ENCODE measurements at places on chromosomes 11 and 22.

GRCh38 chr11:83948200-83948599, 662.0 kb upstream of the CCDC90B start:
- no peak for DNase-seq

- DNase-seq: no peak
These were observed 220.9 kb upstream of the PITPNB start for GRCh38 chr22:28139961-28140360.

- no peak for DNase-seq
These were observed 161.7 kb downstream of the ATG16L2 start for GRCh38 chr11:72975778-72976521.

GRCh38 chr22:21632237-21632895, at the start of gene CCDC116:
Gene CCDC116, plus strand, starts transcription at chr22:21632760. Its CDS starts 422 bp downstream, at chr22:21633182.
- peak; percentile 22 for DNase-seq

- DNase-seq: no peak
These were observed at the start of gene TTLL8 for GRCh38 chr22:50058061-50058905. Gene TTLL8, minus strand, starts transcription at chr22:50058298.

DNA sequence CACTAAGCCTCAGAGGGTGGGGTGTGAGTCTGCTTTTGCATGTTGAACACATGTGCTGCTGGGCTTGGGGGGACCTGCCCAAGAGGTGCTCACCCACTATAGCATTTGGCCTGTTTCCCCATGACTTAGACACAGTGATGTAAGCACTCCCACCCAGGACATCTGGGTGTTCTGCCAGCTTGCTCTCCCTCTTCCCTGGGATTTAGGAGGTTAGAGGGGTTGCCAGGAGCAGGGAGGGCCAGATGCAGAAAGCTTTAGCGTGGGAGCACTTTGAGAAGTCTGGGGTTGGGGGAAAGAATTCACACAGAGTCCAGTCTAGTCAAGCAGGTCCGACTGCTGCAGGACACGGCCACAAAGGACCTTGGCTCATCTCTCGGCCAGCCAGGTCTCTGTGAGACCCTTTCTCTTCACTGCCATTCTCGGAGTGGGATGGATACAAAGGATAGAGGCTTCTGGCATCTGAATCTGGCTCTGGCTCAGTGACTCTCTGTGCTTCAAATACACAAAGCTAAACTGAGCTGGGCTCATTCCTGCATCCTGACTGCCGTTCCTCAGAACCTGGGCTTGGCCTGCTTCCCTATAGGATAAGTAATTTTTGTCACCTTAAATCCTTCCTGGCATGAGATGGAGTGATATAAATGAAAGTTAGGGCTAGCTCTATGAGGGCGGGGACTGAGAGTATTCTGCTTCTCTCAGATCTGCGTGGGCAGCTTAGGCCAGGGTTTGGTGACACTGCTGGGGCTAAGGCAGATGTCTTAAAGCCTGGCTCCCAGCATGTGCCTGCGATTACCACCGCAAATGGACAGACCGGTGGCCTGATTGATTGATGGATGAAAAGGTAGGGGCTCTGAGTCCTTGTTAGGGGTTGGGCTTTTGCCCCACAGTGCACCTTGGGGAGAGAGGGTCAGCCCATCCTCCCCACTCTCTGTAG, 14.5 kb downstream of the USP2 start:
- no peak for DNase-seq

- DNase-seq: no peak
These were observed 13.6 kb downstream of the TMEM132A start for GRCh38 chr11:60937811-60938210.

- no peak for DNase-seq
These were observed 62.0 kb downstream of the ZNF280B start for GRCh38 chr22:22446517-22446916.

DNA sequence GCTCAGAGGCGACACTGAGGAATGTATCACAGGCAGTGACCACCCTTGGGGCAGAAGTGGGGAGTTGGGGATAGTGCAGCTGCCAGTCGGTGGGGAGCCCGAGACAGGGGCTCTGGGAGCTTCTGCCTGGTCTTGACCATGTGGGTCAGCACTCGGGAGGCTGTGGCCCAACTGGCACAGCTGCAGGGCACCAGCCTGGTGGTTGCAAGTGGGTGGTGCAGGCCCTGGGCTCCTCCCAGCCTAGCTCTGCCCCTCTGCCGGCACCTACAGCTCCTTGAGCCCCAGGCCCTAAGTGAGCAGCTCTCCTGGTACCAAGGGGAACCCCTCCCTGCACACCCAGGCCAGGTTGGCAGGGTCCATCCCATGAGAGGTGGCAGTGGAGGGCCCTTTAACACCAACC, 12.6 kb upstream of the RASL10A start:
- no peak for DNase-seq

GRCh38 chr22:11066458-11067285, 4461.3 kb upstream of the OR11H1 start:
- DNase-seq: no peak

- DNase-seq: no peak
These were observed 34.4 kb downstream of the ARVCF start for GRCh38 chr22:19981961-19982920.

GRCh38 chr11:76008474-76008873, 193.5 kb downstream of the UVRAG start:
- no peak for DNase-seq

DNA sequence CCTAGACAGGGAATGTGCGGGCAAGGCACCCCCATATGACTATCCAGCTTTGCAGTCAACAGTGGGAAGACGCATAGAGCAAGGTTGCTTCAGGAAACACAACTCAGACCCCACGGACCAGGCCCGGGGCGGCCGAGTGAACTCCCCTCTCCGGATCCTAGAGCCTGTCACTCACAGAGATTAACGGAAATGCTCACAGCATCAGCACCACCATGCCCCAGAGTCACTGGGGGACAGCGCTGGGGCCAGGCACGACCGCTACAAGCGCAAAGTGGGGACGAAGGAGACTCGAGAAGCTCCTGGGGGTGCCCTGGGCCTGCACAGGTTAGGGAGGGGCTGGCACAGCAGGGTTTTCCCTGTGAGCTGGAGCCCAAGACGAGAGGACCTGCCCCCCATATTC, 15.9 kb downstream of the MACROD1 start:
- DNase-seq: no peak

DNA sequence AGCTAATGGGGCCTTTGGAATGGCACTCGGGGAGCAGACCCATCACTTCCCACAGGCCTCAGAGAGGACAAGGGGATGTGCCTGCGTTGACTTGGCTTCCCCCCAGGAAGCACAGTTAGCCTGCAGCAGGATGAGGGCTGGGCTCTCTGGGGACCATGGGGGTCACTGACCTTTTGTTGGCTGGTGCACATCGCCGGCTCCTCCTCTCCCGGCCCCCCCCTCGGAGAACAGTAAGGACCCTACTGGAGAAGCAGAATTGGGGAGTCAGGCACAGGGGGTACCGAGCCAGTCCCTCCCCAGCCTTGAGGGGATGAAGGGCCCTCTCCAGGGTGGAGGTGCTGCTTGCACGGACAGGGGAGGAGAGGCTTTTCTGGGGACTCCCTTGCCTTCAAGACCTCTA, 32.8 kb downstream of the NRXN2 start:
- DNase-seq: no peak

GRCh38 chr11:22920939-22921565, 60.8 kb upstream of the CCDC179 start:
- peak; percentile 39 for DNase-seq

DNA sequence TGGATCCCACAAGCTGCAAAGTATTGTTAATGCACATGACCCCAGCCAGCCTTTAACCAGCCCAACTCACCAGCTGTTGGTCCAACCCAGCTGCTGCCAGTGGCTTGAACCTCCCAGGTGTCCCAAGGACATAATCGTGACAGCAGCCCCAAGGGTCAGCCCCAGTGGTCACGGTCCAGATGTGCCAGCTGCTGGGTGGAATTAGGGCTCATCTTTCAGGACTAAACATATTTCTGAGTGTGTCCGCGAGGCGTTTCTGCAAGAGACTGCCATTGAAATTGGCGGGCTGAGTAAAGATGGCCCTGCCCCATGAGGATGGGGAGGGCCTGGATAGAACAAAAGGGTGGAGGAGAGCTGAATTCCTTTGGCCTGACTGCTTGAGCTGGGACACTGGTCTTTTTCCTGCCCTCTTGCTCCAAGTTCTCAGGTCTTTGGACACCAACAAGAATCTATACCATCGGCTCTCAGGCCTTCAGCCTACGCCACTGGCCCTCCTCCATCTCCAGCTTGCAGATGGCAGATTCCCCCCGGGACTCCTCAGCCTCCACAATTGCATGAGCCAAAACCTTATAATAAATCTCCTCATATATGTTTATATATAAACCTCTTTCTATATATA, 240.2 kb downstream of the MN1 start:
- DNase-seq: no peak

DNA sequence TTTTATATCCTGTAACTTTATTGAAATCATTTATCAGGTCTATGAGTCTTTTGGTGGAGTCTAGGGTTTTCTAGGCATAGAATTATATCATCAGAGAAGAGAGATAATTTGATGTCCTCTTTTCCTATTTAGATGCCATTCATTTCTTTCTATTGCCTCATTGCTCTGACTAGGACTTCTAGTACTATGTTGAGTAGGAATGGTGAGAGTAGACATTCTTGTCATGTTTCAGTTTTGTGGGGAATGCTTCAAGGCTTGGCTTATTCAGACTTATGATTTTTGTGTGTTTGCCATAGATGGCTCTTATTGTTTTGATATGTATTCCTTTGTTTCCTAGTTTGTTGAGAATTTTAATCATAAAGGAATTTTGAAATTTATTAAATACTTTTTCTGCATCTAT, 1078.3 kb downstream of the FAM181B start:
- no peak for DNase-seq

GRCh38 chr11:77207618-77208313, 79.7 kb downstream of the MYO7A start:
- DNase-seq: no peak

GRCh38 chr22:36386900-36387708, 663 bp downstream of the MYH9 start:
- no peak for DNase-seq

- DNase-seq: no peak
These were observed 202.4 kb downstream of the LARGE1 start for GRCh38 chr22:33717694-33718396.

GRCh38 chr11:74418509-74418895, 20.3 kb upstream of the PGM2L1 start:
- no peak for DNase-seq

GRCh38 chr11:113392236-113392921, 4.8 kb downstream of the ANKK1 start:
- peak; percentile 35 for DNase-seq

DNA sequence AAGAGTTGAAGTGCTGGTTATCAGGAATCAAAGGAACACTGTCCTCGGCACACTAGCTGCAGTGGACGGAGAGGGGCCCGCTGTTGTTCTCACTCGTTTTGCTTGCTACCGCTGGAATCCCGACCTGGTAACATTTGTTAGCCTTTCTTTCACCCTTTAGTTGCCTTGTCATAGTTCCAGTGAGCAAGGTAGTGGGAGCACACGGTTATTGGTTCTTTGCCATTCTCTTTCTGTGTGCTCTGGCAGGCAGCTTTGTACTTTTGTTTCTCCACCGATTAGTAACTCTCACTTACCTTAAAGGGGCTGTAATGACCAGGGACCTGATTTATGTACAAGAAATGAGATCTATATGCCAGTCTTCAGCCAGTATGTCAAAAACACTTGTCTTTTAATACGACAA, 1.8 kb downstream of the DEPDC7 start:
- DNase-seq: peak; percentile 32
